ENCODE measurements at places on chromosomes 16 and 17. TPM values are rescaled to one million over a fixed set of nuclear protein-coding genes. Genes with fewer than 3 reads are reported as not detected.
A peak's percentile ranks its signal among the peaks of the same experiment; 100 is the strongest.

The ZKSCAN2 gene
- 9.1 TPM for total RNA-seq

- H3K4me3 ChIP-seq: no peak overlapping the region
- no peaks in the 10 kb centered on the region for H3K4me1 ChIP-seq
- peaks cover 53% of the 10 kb centered on the region for H3K27me3 ChIP-seq
- no peak for DNase-seq
- H3K36me3 ChIP-seq: no peaks in the 10 kb centered on the region
Measured at GRCh38 chr17:65434878-65435277, 126.6 kb downstream of the AXIN2 start.

GRCh38 chr17:41347869-41348760 is 2.5 kb downstream of the KRT33A start:
- DNase-seq: peak; percentile 67
- no peaks in the 10 kb centered on the region for H3K4me1 ChIP-seq
- no peaks in the 10 kb centered on the region for H3K36me3 ChIP-seq
- H3K4me3 ChIP-seq: no peak overlapping the region

The TSPOAP1 gene
- total RNA-seq: not detected

- H3K4me3 ChIP-seq: peak overlapping the region; percentile 72
- peaks cover 22% of the 10 kb centered on the region for H3K4me1 ChIP-seq
- H3K27me3 ChIP-seq: no peaks in the 10 kb centered on the region
- H3K36me3 ChIP-seq: peaks cover 5% of the 10 kb centered on the region
- peak overlapping the region; percentile 31 for H3K27ac ChIP-seq
Measured at GRCh38 chr16:2212362-2213324, 2.0 kb upstream of the BRICD5 start.

DNA sequence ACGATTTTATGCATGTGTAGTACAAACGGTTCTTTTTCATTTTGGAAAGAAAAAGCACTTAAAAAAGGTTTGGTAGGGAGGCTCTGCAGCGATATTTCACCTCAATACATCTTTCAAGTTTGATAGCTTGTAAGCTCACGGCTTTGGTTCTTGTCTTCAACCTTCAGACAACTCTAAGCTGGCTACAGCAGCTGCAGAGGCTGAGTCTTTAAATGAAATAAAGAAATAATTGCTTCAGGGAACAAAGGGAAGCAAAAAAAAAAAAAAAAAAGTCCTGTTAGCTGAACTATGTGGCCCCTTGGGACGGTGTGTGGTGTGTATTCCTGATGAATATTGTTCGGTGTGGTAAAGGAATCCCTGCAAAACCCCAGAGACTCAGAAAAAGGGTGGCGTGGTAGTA is 265.1 kb downstream of the NTN1 start:
- H3K27me3 ChIP-seq: no peaks in the 10 kb centered on the region
- DNase-seq: no peak
- peaks cover 9% of the 10 kb centered on the region for H3K4me1 ChIP-seq

GRCh38 chr17:67855504-67856324 is 30.4 kb downstream of the BPTF start:
- peaks cover 37% of the 10 kb centered on the region for H3K4me1 ChIP-seq
- no peak overlapping the region for H3K4me3 ChIP-seq
- H3K36me3 ChIP-seq: peaks cover 19% of the 10 kb centered on the region
- no peaks in the 10 kb centered on the region for H3K27me3 ChIP-seq

GRCh38 chr16:14346278-14347142 is 275.4 kb downstream of the MRTFB start:
- DNase-seq: no peak
- H3K36me3 ChIP-seq: no peaks in the 10 kb centered on the region
- H3K4me1 ChIP-seq: no peaks in the 10 kb centered on the region
- no peak overlapping the region for H3K27ac ChIP-seq
- H3K4me3 ChIP-seq: no peak overlapping the region
- peaks cover 5% of the 10 kb centered on the region for H3K27me3 ChIP-seq

The LHX1 gene
- not detected for total RNA-seq

DNA sequence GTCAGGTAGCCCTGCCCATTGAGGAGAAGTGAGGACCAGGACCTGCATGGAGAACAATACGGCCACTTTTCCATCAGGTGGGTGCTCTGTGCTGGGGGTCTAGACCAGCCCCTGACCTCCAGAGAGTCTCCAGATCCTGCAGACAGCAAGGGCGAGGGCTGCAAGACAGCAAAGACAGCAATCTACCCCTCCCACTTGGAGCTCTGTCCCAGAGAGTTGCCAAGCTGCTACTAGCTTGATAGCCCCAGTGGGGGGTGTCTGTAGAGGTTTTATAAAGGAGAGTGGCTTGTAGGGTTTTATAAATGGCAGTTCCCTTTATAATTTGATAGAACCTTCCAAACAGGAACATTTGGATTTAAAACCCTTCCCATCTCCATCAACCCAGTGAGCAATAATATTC is 16.7 kb upstream of the SLFN11 start:
- H3K4me3 ChIP-seq: no peak overlapping the region
- H3K27ac ChIP-seq: no peak overlapping the region
- H3K4me1 ChIP-seq: no peaks in the 10 kb centered on the region
- peaks cover 19% of the 10 kb centered on the region for H3K27me3 ChIP-seq
- no peaks in the 10 kb centered on the region for H3K36me3 ChIP-seq

- no peak overlapping the region for H3K27ac ChIP-seq
- DNase-seq: no peak
- H3K36me3 ChIP-seq: no peaks in the 10 kb centered on the region
- H3K4me3 ChIP-seq: no peak overlapping the region
- peaks cover 8% of the 10 kb centered on the region for H3K4me1 ChIP-seq
Measured at GRCh38 chr17:19531780-19532501, 1.7 kb upstream of the SLC47A1 start.

GRCh38 chr16:79714440-79714839 is 113.9 kb upstream of the MAF start:
- H3K36me3 ChIP-seq: no peaks in the 10 kb centered on the region
- peak overlapping the region; percentile 64 for H3K27ac ChIP-seq
- no peak overlapping the region for H3K4me3 ChIP-seq
- no peaks in the 10 kb centered on the region for H3K27me3 ChIP-seq
- H3K4me1 ChIP-seq: peaks cover 47% of the 10 kb centered on the region
- DNase-seq: no peak

- peaks cover 3% of the 10 kb centered on the region for H3K36me3 ChIP-seq
- H3K4me3 ChIP-seq: no peak overlapping the region
- H3K4me1 ChIP-seq: peaks cover 46% of the 10 kb centered on the region
- no peak for DNase-seq
Measured at GRCh38 chr16:2160915-2161551, 5.5 kb downstream of the TRAF7 start.

GRCh38 chr16:72644911-72645310 is 403.0 kb downstream of the ZFHX3 start:
- H3K36me3 ChIP-seq: peaks cover 15% of the 10 kb centered on the region
- no peaks in the 10 kb centered on the region for H3K27me3 ChIP-seq
- H3K4me3 ChIP-seq: no peak overlapping the region
- no peaks in the 10 kb centered on the region for H3K4me1 ChIP-seq
- no peak overlapping the region for H3K27ac ChIP-seq

GRCh38 chr17:63289931-63290330 is 156.2 kb downstream of the CYB561 start:
- DNase-seq: no peak
- H3K4me3 ChIP-seq: no peak overlapping the region
- no peak overlapping the region for H3K27ac ChIP-seq
- H3K36me3 ChIP-seq: peaks cover 17% of the 10 kb centered on the region
- H3K27me3 ChIP-seq: no peaks in the 10 kb centered on the region
- peaks cover 29% of the 10 kb centered on the region for H3K4me1 ChIP-seq

DNA sequence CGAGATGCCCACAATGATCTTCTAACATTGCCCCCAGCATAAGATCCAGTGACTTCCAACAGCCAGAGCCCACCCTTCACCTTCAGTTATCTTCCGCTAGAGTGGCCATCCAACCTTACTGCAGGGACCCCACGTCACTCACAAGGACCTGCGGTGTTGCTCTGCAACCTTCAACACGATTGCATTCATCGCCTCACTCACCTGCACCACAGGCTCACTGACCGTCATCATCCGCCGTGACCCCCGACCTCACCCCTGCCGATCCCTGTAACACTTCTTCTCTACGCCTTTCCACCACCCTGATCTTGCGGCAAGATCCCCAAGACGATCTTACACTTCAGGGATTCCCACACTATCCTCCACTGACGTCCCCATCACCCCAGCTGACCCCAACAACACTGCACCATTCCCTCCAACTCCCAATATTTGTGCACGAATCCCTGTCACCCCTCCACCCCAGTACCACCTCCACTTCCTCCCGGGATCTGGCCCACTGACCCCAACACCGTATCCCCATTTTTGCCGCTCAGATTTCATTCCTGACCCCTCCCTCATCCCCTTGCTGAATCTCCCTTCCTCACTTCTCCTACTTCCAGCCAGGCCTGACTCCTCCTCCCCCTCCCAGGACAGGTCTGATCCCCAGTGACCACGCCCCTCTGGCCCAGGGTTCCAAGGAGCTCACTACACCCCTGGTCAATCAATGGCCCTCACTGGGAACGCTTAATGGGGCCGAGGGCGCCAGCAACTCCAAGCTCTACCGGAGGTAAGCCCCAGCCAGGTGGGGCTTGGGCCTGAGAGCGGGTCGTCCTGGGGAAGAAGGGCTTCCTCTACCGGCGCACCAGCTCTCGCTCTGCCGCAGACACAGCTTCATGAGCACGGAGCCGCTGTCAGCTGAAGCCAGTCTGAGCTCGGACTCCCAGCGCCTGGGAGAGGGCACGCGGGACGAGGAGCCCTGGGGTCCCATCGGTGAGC is 7.6 kb downstream of the RUNDC3A start:
- no peak overlapping the region for H3K27ac ChIP-seq
- H3K27me3 ChIP-seq: peaks cover 47% of the 10 kb centered on the region
- H3K36me3 ChIP-seq: peaks cover 6% of the 10 kb centered on the region
- no peak for DNase-seq

DNA sequence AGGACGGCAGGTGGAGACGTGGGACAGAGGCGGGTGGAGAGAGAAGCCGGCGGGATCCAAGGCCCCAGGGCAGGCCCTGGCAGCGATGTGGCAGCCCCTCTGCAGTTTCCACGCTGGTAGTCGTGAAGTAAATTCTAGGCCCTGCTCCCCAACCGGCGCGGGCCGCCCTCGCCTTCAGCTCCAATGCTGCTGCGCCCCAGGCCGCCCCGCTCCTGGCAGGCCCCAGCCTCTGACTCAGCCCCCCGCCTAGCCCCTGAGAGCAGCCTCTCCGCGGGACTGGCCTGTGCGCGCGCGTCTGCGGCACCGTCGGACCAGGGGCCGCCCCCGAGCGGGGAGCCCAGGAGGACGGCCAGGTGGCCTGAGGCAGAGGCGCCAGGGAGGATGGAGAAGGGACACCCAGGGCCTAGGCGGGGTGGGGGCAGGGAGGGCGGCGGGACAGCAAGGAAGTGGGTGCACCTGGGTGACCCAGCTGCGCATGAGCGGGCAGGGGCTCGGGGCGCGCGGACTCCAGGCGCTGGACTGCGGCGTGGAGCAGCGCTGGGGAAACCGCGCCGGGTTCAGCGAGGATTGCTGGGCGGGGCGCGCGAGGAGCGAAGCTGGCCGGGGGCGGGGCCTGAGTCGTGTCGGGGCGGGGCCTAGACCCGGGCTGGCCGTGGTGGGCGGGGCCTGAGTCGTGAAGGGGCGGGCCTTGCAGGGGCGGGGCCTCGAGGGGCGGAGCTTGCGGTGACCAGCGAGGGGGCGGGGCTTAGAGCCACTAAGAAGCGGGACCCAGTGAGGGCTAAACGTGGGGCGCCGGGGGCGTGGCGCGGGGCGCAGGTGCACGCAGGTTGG is 29.6 kb downstream of the ZNF778 start:
- no peaks in the 10 kb centered on the region for H3K27me3 ChIP-seq
- peak overlapping the region; percentile 75 for H3K4me3 ChIP-seq
- H3K36me3 ChIP-seq: no peaks in the 10 kb centered on the region
- no peak overlapping the region for H3K27ac ChIP-seq

- no peak overlapping the region for H3K4me3 ChIP-seq
- no peaks in the 10 kb centered on the region for H3K27me3 ChIP-seq
- peaks cover 4% of the 10 kb centered on the region for H3K4me1 ChIP-seq
- DNase-seq: no peak
- H3K27ac ChIP-seq: no peak overlapping the region
Measured at GRCh38 chr17:73430848-73431247, 119.0 kb upstream of the CDC42EP4 start.

The CA7 gene
- total RNA-seq: not detected

- no peaks in the 10 kb centered on the region for H3K36me3 ChIP-seq
- H3K27ac ChIP-seq: no peak overlapping the region
- no peaks in the 10 kb centered on the region for H3K27me3 ChIP-seq
- H3K4me3 ChIP-seq: no peak overlapping the region
- H3K4me1 ChIP-seq: peaks cover 8% of the 10 kb centered on the region
- no peak for DNase-seq
Measured at GRCh38 chr16:11539641-11540050, 47.1 kb downstream of the LITAF start.

DNA sequence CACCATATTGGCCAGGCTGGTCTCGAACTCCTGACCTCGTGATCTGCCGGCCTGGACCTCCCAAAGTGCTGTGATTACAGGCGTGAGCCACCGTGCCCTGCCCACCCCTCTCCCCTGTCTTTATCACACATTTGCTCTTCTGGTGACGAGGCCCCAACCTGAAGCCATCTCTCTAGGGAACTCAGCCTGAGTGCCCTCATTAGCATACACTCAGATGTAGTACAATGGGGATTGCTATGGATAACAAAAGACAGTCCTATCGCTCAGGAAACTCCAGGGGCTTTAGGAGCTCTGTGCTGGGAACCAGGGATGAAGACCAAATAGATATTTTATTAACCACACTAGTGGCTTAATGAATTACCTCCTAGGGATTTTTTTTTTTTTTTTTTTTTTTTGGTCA is 100.7 kb downstream of the MARF1 start:
- H3K4me3 ChIP-seq: no peak overlapping the region
- H3K4me1 ChIP-seq: no peaks in the 10 kb centered on the region
- peaks cover 7% of the 10 kb centered on the region for H3K36me3 ChIP-seq
- no peaks in the 10 kb centered on the region for H3K27me3 ChIP-seq

- peaks cover 32% of the 10 kb centered on the region for H3K27me3 ChIP-seq
- H3K27ac ChIP-seq: no peak overlapping the region
- H3K4me3 ChIP-seq: no peak overlapping the region
Measured at GRCh38 chr16:8585857-8586256, 4.5 kb downstream of the TMEM114 start.

GRCh38 chr17:66221755-66222530 is 7.3 kb downstream of the APOH start:
- peaks cover 33% of the 10 kb centered on the region for H3K27me3 ChIP-seq
- no peaks in the 10 kb centered on the region for H3K4me1 ChIP-seq
- no peak overlapping the region for H3K27ac ChIP-seq
- DNase-seq: no peak
- no peak overlapping the region for H3K4me3 ChIP-seq
- H3K36me3 ChIP-seq: no peaks in the 10 kb centered on the region

The HASPIN gene
- 1.9 TPM for total RNA-seq

The CES5A gene
- not detected for total RNA-seq

The IGF2BP1 gene
- 51.4 TPM for total RNA-seq

- no peaks in the 10 kb centered on the region for H3K27me3 ChIP-seq
- no peak for DNase-seq
- no peaks in the 10 kb centered on the region for H3K4me1 ChIP-seq
- H3K4me3 ChIP-seq: no peak overlapping the region
- H3K27ac ChIP-seq: no peak overlapping the region
Measured at GRCh38 chr17:70608193-70608592, 438.9 kb downstream of the KCNJ2 start.

GRCh38 chr17:12242345-12242954 is 221.8 kb downstream of the MAP2K4 start:
- peaks cover 5% of the 10 kb centered on the region for H3K27me3 ChIP-seq
- no peaks in the 10 kb centered on the region for H3K4me1 ChIP-seq
- H3K27ac ChIP-seq: no peak overlapping the region

- H3K27me3 ChIP-seq: peaks cover 27% of the 10 kb centered on the region
- no peak for DNase-seq
- no peaks in the 10 kb centered on the region for H3K36me3 ChIP-seq
- H3K4me3 ChIP-seq: no peak overlapping the region
- H3K27ac ChIP-seq: no peak overlapping the region
Measured at GRCh38 chr16:63602206-63602927, 1519.5 kb downstream of the CDH11 start.

- H3K36me3 ChIP-seq: no peaks in the 10 kb centered on the region
- peak overlapping the region; percentile 68 for H3K4me3 ChIP-seq
- peaks cover 8% of the 10 kb centered on the region for H3K4me1 ChIP-seq
- DNase-seq: no peak
Measured at GRCh38 chr17:46771561-46772474, 46.7 kb downstream of the WNT3 start.
